ENCODE measurements at places on chromosomes 13 and 19.

DNA sequence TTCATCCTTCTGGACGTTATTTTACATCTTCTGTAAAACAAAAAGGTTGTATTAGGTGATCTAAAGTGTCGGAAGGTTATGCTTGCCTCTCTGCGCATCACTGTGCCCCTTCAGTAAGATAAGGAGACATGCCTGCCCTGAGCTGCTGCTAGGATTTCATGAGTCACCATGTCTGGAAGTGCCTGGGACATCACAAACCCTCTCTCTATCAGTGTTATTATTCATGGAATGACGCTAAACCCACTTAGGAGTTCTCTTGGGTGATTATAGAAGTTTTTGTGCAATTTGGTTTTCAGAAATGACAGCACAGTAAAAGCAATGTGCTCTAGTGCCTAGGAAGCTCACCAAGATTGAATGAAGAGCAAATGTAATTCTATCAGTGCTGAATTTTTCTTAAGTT is 617.7 kb downstream of the DCT start:
- DNase-seq: no peak

DNA sequence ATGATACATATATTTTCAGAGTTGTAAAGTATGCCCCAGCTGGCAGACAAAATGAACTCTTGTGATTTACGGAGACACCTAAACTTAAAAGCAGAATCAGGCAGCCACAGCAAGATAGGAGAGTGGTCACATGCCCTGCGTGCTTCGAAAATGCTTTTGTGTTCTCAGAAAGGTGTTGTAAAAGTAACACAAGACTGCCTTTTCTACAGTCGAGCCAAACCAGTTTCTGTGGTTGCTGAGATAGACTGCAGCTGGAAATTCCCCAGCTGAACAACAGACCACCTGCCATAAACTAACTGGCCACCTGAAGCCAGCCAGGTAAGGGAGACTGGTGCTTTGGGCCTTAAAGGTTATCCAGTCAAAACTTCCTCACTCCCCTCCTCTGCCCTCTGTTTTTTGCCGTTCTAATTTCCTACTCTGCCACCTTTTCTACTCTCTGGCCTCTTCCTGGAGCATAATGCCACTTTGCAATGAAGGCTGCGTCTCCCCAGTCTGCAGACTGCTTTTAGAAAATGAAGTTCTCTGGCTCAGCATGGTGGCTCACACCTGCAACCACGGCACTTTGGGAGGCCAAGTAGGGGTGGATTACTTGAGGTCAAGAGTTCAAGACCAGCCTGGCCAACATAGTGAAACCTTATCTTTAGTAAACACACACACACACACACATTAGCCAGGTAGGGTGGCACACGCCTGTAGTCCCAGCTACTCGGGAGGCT is 381.2 kb upstream of the SLITRK1 start:
- peak; percentile 5 for DNase-seq

DNA sequence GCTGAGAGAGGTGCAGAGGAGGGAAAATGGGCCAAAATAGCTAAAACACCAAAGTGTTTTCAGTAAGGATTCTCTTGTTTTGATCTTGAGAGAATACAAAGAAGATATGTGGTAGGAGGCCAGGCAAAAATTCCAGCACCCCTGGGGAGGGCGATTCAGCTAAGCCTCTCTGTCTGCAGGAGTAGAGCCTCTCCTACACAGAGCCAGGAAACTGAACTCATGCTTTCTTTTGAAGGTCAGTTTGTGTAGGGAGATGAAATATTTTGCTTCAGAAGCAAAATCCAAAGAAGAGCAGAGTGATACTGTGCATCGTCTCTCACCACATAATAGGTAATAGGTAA is 565.0 kb downstream of the FGF9 start:
- DNase-seq: no peak

DNA sequence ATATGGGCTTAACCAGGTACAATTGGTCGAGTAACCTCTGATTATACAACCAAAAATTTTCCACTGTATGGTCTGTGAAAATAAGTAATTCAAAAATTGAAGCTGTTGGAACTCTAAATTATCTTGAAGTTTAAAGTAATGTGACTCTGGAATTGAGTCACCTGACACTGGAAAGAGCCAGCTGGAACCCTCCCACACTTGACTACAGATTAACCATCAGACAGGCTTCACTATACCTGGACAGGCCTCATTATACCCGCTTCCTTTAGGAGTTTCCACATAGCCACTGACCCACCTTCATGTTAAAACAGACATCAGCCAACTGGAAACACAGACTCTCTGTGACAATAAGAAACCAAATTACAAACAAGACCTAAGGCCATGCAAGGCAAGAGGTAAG is 1.3 kb downstream of the ZNF433 start:
- peak; percentile 18 for DNase-seq

DNA sequence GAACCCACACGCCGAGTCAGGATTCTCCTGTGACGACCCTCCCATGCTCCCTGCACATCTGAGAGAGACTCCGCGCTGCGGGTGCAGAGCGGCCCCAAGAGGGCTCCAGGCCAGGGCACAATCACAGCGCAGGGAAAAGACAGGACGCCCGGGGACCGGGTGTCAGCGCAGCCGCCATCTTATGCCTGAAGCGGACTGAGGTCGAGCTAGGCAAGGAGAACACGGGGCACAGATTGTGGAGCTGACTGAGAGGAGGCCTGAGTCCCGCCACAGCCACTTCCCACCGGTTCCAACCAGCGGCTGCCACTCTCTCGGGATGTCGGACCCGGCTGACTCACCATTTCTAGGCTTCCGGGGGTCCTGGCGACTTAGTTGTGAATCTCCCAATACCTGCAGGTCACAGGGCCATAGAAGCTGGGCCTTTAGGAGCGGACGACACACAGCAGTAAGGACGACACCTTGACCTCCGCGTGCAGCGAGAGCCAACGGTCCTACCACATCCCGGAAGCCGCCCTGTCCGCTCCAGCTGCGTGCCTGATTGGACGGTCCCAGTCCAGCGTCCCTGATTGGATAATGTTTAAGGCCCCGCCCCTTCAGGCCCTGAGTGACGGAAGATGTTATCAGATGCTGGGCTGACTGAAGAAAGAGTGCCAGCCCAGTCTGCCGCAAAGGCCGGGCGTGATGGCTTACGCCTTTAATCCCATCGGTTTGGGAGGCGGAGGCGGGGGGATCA is at the start of gene ZNF728:
TSS of gene ZNF728 (minus strand) at position 487 of the 733 bp plus-strand sequence. CDS start at position 341, 146 bp downstream.
- DNase-seq: no peak

- DNase-seq: peak; percentile 7
Measured at GRCh38 chr13:39073983-39074382, 35.7 kb downstream of the NHLRC3 start.

- no peak for DNase-seq
Measured at GRCh38 chr13:114256547-114256946, 21.9 kb downstream of the CDC16 start.

DNA sequence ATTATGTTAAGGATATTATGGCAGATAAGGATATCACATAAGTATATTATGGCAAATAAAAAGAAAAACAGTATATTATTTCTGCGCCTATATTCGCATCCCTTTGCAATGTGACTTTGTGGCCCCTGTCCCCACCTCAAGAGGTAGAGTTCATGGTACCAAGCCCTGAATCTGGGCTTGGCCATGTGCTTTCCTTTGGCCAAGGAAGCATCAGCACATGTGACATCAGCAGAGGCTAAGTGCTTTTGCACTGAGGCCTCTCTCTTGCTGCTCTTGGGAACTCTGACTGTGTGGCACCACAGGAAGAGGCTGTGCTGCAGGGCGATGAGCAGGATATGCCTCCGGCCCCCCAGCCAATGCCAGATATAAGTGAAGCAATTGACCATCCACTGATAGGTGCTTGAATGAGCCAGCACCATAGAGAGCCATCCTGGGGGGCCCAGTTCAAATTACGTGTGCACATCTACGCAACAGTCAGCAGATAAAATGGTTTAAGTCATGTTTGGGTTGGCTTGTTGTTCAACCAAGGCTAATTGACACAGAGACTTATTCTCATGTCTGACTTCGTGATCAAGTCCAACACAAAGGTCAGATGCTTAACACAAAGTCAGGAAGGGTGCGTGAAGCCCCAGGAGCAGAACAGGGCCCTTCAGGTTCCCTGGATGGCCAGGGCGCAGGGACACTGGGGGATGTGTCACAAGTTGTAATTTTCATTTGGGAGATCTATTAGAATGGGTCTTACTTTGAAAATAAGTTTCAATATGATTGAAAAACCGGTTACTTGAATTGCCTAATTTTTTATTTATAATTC is 173.3 kb downstream of the COL4A1 start:
- no peak for DNase-seq

GRCh38 chr19:19514215-19514657 is 1.1 kb downstream of the TSSK6 start:
- DNase-seq: no peak

- DNase-seq: no peak
Measured at GRCh38 chr19:918481-919198, 1.5 kb downstream of the KISS1R start.

- no peak for DNase-seq
Measured at GRCh38 chr19:45764475-45764874, 4.6 kb downstream of the SIX5 start.

GRCh38 chr13:27920677-27921420 is 1.0 kb downstream of the PDX1 start:
- peak; percentile 38 for DNase-seq

DNA sequence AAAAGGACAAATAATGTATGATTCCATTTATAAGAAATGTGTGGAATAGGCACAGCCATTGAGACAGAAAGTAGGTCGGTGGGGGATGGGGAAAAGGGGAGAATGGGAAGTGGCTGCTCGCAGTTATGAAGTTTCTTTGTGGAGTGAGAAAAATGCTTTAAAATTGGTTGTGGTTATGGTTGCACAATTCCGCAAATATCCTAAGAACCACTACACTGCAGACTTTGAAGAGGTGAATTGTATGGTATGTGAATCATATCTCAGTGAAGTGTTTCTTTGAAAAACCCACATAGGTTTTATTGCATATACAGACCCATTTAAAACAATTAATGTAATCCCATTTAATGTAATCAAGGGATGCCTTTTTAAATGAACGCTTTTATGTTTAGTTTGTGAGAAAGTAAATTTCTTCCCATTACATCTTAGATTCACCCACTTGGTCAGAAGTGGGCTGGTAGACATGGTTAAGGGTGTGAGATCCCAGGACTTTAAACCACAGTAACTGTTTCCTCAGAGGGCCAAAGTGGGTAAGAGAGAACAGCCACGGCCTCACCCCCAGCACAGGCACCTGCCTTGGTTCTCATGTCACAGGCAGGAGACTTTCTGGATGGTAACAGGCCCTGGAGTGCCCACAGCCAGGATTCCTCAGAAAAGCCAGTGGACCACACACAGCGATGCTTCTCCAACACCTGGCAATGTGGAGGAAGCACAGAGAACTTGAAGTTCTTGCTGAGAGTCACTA is 119.3 kb upstream of the GJB6 start:
- no peak for DNase-seq

GRCh38 chr13:64314331-64314730 is 2898.7 kb upstream of the PCDH20 start:
- DNase-seq: no peak

GRCh38 chr19:6886277-6886897 is 992 bp upstream of the ADGRE1 start:
- no peak for DNase-seq

DNA sequence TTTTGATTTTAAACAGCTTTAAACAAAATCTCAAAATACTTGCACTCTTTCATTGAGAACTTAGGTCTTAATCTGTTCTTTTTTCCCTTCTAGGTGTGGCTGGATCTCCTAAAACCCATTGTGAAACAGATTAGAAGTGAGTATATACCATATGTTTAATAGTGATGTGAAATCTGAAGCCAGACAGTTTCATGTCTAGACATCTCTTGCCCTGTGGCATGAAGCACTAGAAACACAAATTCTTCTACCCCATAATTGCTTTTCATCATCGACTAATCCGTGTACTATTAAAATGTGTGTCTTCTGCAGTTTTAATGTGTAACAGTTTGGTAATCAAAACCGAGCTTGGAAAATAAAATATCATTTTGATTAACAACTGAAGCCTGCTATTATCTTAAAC is 188.2 kb upstream of the RNF113B start:
- no peak for DNase-seq

DNA sequence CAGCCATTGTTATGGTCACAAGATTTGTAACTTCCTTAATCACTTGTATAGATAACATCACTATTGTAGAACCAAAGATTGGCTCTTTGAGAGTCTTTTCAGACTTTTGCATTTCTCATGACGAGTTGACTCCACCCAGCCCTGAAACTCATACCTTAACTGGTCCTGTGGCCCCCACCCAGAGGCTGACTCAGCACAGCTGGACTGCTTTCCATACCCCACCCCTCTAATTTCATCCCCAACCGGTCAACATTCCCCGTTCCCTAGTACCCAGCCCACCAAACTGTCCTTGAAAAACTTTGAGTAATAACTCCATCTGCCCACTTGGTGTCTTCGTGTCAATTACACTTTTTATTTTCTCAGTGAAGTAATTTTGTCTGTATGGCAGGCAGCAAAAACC is 32.1 kb upstream of the SLITRK1 start:
- no peak for DNase-seq

GRCh38 chr19:40256512-40256911 is 28.6 kb downstream of the AKT2 start:
- DNase-seq: no peak

GRCh38 chr19:55650602-55651230 is 2.7 kb downstream of the CCDC106 start:
- no peak for DNase-seq

- no peak for DNase-seq
Measured at GRCh38 chr13:34006011-34006410, 188.1 kb downstream of the RFC3 start.

DNA sequence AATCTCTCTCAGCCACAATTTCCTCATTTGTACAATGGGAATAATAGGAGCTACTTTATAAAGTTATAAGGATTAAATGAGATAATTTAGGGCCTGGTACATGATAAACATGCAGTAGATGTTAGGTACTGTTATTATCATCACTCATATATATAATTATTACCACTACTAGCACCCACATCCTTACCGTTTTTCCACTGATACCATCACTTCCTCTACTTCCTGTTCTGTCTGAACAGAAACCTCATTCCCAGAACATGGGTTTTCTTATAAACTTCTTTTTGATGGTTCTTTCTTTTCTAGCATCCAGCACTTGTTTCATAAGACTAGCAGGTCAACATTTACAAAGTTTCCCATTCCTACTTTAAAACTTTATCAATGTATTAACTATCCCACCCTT is 6.3 kb downstream of the CDADC1 start:
- no peak for DNase-seq

DNA sequence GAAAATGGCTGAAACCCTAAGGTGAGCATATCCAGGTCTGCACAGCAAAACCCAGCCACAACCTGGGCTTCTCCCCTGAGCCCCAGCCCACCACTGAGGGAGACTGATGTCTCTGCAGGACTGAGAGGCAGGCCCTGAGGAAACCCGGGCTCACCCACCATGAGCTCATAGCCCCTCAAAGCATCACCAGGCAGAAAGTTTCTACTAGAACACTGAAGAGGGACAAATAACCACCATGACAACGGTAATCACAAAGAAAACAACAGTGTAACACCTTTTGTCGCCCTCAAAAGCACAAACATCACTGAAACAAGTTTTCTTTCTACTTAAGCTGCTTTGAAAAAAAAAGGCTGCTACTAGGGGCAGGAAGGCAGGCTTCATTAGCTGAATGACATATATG is 29.8 kb downstream of the TSHZ3 start:
- no peak for DNase-seq
